ENCODE measurements at places on chromosomes 7 and 10.

GRCh38 chr10:76911184-76911583, 726.4 kb downstream of the KCNMA1 start:
- no peak for DNase-seq

GRCh38 chr10:61836888-61837754, 64.4 kb upstream of the ARID5B start:
- DNase-seq = no peak

DNA sequence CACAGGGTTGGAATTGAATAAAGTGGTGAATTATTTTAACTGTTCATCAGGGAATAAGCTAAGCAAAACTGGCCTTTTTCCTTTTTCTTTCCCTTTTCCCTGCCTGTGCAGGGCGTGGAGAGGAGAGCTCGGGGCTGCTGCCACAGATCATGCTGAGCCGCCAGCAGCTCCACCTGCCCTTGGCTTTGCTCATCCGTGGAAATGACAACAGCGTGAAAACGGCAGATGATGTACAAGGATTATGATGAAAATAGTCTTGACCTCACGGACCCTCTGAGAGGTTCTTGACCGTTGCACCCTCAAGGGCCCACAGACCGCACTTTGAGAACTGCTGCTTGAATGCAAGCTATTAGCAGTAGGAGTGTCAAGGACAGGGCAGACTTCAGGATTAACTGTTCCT, 10.6 kb downstream of the PPP2R2D start:
- DNase-seq = no peak

DNA sequence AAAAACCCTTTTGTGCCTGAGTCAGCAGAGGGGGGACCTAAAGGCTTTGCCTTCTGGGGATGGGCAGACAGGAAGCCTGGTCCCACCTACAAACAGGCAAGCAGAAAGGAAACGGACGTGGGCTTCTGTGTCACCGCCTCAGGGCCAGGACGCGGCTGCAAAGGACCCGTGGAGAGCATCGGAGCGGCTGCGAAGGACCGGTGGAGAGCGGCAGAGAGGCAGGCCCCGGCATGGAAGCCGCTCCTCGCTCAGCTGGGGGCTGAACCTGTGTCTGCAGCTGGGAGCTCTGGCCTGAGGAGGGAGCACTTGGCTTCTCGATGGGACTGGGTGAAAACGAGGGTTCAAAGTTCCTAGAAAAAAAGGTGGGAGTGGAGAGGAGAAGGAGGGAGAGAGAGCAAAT, 125.4 kb upstream of the PPP2R2D start:
- DNase-seq = no peak

DNA sequence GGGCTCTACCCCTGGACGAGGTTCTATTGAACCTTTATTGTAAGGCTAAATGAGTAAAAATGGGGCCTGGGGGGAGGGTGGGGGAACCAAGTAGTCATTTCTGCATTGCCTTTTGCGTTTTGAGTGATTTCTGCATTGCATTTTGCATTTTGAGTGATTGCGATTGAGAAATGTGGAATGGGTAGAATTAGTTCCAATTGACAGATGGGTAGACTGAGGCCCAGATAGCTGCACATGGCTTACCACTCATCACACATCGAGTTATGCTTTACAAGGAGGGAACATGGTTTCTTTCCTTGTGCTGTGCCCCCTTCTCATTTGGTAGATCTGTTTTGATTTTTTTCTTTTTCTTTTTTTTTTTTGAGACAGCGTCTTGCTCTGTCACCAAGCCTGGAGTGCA, 858.7 kb downstream of the TYW1 start:
- DNase-seq = no peak

GRCh38 chr10:125052146-125052545, 108.2 kb downstream of the CTBP2 start:
- DNase-seq = no peak
